ENCODE measurements at places on chromosomes 1 and 21. TPM values are rescaled to one million over a fixed set of nuclear protein-coding genes. Genes with fewer than 3 reads are reported as not detected.

Gene SLC35F3
- 0.87 TPM for total RNA-seq

Gene OR6K2
- not detected for total RNA-seq

DNA sequence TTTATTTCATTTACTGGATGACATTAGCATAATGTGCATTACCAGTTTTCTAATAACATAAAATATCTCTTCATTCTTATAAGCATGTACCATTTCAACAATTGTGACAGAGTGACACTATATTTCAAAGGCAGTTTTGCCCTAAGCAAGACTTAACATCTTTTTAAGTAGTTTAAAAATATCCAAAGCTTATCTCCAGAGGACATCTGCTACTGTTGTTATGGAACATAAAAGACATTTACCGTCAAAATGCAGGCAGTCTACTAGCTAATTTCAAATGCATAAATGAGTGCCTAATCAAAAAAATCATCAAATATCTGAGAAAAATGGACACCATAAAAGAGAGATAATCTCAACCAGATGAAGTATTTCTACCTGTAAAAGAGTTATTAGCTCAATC lies 782.4 kb upstream of the BRINP3 start:
- no peak for DNase-seq

DNA sequence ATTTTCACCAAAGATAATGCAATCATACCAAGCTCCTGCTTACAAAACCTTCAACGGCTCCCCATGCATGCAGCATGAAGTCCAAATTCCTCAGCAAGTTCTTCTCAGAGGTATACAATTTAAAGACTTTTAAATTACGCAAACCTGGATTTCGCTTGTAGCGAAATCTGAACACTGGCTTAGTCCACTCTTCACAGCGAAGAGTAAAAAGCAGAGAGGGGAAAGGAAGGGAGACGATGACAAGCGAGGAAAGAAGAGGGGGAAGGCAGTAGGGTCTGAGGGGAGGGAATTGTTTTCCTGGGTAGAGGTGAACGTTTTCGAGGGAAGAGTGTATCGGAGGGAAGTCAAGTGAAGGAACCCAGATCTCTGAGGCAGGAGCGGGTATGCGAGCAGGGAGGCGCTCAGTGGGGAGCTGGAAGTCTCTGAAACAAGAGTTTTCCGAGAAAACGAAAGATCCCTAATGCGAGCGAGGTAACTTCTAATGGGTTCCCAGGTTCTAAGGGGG lies 790 bp downstream of the TESK2 start:
- DNase-seq: no peak

DNA sequence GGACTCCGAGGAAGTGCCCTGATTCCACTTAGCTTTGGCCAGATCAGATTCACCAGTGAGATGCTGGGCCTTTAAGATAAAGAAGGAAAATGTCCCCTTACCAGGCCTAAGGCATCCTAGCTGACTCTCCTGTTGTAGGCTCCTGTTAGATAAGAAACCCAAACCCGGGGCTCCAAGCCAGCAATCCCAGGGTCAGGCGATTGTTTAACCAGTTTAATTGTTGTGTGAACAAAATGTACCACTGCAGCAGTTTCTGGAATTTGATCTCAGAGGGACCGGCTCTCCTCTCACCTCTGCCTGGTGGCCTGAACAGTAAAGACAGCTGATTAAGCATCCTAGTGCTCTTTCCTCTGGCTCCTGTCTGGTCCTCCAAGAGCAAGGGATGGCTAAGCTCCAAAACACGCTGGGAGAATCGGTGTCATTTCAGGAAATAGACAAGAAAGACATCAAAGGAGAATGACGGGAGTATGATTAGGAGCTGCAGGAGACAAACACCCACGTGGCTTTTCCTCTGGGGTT lies 9.3 kb upstream of the KLHDC8A start:
- DNase-seq: peak; percentile 72
